Sciatic nerve (tissue), 2 donors: ENCODE measurements at places on chromosomes 6 and 20.

DNA sequence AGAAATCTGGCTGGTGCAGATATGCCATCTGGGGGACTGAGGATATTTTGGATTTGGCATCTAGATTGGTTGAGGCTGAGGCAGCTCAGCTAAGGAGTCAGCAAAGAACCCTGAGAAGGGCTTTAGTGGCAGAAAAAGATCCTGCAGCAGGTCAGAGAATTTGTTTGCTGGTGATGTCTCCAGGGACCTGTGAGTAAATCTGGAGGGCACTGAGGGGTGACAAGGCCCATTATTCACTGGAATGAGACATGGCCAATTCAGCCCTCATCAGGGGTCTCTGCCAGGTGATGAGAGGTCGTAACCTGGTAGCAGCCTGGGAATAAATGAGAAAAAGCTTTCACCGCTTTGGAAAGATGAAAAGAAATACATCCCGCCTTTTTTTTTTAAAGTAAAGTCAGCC lies 118.3 kb upstream of the FBXL4 start:
- DNase-seq, result no peak

DNA sequence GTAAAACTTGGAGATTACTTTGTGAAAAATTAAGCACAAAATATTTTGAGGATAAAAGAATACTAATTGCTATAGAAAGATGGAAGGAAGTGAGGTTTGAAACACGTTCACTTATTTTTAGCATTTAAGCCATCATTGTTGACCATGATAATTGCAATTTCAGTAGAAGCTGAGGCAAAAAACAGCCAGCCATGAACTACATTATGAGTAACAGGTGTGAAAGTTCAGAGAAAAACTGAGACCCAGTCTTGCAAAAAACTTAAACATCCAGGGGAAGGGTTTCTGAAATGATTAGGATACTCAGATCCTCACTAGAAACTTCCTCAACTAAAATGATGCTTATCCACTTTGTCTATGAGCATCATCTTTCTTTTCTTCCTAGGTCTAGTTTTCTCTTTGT lies 619.4 kb downstream of the PHF3 start:
- DNase-seq, result no peak

DNA sequence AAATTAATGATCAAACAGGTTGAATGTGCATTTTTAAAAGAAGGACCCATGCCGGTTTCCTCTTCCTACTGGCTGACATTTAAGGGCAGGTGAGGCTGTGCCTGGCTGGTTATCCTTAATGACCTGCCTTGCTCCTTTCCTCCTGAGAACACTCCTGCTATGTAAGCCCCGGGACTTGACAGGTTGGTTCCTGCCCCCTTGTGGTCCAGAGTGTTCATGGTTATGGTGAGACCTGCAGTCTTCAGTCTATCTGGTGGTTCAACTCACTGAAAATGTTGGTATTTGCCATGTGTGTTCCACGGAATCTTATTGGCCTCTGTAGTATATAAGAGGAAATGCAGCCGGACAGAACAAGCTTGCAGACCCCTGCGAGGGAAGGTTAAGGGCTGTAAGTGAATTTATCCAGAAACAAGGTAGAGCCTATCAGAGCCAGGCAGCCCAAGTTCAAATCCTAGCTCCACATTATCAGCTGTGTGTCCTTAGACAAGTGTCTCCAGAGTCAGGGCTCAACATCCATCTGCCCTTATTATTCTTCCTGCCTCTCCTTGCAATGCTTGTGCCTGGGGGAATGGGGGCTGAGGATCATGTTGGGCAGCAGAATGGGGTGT lies 5.2 kb upstream of the BPIFA3 start:
- DNase-seq, result no peak

GRCh38 chr6:112503091-112503596 lies 156.0 kb downstream of the RFPL4B start:
- no peak for DNase-seq

GRCh38 chr6:107943626-107944439 lies 14.2 kb downstream of the SEC63 start:
- no peak for DNase-seq

GRCh38 chr6:28659250-28659566 lies 133.5 kb downstream of the GPX5 start:
- DNase-seq, result no peak

DNA sequence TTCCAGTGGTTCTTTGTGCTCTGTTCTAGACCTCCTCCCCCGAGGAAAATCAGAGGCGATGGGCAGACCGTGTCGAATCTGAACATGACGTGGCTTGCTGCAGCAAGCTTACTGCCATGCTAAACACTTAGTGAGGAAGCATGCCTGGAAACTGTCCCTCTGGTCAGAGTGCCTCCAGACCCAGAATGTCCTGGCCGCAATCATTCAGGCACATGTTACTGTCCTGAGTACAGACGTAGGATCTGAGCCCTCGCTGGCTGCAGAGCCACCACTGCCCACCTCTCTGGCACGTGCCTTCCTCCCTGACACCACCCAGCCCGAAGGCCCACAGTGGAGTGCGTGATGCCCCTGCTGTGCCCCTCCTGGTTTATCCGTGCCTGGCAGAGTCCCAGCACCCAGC lies 163.6 kb downstream of the SYNDIG1 start:
- DNase-seq, result no peak

DNA sequence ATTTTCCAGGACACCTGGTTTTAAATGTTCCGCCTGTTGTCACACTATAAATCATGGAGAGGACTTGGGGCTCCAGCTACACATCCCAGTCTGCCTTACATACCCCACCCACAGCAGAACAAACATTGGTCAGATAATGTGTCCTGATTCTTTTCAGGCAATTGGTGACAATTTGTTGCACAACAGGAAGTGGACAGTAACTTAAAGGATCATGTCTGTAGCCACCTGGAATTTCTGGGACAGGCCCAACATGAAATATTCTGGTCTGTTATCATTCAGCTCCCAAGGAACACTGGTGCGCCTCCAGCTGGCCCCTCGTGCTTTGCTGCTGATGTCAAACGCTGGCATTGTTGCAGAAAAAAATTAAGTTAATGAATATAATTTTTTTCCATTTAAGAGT lies 117.2 kb downstream of the SOBP start:
- DNase-seq, result no peak

- DNase-seq, result no peak
Observed at GRCh38 chr6:45714006-45714730, 301.5 kb downstream of the CLIC5 start.

DNA sequence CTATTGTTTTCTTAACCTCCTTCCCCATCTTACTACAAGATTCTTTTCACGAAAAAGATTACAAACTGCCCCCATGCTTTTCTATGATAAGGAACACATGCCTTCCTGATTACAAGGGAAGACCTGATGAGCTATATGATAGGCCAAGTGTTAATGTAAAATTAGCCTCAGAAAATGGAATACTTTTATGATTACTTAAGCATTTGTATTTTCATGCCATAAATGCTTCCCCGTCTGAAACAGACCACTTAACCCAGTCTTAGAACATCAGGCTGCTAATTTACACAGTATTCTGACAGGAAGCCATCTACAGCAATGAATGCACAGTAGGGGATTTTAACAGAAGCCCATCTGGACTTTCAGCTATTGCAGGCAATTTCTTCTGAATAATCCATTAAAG lies 274.9 kb downstream of the HAO1 start:
- DNase-seq, result no peak

- no peak for DNase-seq
Observed at GRCh38 chr6:85460921-85461797, 11.3 kb downstream of the NT5E start.

DNA sequence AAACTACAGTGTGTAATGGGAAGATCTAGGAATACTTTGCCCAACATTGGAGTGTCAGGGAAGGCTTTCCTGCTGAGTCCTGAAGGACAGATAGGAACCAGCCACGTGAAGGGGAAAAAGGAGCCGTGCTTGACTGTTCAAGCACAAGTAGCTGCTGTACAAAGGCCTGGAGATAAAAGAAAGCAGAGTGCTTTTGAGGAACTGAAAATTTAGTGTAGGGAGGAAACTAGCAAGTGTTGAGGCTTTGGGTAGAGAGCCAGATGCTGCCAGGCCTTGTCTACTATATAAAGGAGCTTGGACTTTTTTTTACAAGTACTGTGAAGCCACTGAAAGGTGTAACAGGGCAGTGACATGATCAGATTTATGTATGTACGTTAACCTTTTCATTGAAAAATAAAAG lies 39.0 kb downstream of the DSE start:
- no peak for DNase-seq
